ENCODE measurements at places on chromosomes 6 and 20.

DNA sequence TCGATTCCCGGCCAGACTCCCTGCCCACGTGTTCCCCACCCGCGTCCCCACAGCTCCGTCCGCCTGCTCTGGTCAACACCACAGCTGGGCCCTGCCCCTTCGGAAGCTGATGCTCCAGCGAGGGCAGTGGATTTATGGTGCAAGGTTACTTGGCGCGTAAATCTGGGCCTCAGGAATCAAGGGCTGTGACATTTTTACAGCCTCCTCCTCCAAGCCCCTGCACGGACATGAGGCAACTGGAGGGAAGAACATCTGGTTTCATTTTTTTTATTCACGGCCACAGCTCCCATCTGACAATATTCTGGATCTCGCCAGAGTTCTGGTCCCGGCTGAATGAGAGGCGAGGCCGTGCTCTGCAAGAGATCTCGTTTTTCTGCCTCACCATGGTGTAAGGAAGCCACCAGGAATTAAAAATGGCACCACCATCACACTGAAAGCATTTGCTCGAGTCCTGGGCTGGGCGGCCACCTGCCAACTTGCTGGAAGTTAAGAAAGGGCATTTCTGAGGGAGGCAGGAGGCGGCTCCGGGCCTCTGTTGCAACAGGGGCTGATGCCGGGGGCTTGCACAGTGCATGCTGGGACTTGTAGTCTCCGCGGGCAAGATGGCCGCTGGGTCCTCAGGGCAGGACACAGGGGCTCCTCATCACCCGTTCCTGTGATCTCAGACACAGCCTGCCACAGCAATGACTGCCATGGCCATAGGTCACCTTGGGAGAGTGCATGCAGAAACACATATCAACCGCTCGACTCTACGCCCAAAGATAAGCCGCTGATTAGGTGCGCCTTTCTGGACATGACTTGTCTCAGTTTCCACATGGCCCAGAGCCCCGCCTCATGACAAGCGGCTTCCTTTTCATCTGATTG lies 148.5 kb downstream of the LY86 start:
- DNase-seq, result peak; percentile 76

GRCh38 chr6:4727671-4728435 lies 48.4 kb upstream of the CDYL start:
- DNase-seq, result peak; percentile 17

- no peak for DNase-seq
These were observed 348.3 kb upstream of the POU3F2 start for GRCh38 chr6:98486057-98486456.

DNA sequence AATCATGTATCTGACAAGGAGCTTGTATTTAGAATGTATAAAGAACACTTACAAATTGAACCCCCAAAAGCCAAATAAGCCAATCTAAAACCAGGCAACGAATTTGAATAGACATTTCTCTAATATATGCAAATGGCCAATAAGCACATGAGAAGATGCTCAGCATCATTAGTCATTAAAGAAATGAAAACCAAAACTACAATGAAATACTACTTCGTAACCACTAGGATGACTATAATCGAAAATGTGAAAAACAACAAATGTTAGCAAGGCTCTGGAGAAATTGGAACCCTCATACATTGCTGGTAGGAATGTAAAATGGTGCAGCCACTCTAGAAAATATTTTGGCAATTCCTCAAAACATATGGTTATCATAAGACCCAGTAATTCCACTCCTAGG lies 105.8 kb upstream of the TOP1 start:
- no peak for DNase-seq

DNA sequence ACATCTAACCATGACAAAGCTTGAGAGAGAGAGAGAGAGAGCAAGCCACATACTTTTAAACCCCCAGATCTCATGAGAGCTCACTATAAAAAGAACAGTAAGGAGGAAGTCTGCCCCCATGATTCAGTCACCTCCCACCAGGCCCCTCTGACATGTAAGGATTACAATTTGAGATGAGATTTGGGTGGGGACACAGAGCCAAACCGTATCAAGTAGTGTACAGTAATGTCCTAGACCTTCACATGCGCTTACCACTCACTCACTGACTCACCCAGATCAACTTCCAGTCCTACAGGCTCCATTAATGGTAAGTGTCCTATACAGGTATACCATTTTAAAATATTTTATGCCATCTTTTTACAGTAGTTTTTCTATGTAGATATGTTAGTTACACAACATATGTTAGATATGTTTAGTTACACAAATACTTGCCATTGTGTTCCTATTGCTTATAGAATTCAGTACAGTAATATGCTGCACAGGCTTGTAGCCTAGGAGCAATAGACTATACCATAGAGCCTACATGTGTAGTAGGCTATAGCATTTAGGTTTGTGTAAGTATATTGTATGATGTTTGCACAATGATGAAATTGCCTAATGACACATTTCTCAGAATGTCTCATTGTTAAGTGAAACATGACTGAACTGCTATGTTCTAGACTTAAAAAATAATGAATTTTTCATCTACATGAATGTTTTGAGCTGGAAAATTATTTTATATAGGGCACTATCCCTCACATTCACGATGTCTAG lies 11.7 kb downstream of the TSPYL1 start:
- DNase-seq, result no peak

DNA sequence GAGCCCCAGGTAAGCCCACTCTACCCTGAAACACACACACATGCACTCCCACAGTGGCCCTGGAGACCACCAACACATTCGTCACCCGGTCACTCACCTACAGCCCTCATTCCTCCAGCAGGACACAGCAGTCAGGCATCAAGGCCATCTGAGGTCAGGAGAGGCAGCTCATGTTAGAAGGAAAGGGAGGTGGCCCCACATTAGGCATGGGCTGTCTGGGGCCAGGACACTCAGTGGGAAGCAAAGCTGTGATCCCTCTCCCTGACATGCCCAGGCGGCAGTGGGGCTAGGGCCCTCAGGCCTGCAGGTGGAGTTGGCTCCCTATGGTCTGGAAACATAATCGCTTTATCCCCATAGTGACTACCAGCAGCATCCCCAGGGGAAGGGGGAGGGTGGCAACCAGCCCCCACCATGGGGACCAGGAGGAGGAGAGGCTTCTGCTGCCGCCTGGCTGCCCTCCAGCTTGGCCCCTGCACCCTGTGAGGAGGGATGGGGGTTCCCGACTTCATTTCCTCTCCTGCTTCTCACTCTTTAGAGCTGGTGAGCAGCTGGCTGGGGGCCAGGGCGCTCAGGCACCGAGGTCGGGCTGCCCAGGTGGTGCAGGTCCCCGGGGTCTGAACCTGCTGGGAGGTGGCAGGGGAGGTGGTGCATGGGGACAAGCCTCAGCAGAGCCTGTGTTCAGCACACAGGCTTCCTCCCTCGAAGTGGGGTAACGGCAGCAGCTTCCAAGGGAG lies 76.6 kb upstream of the CST7 start:
- DNase-seq, result no peak

- no peak for DNase-seq
These were observed 34.3 kb upstream of the TCF21 start for GRCh38 chr6:133854364-133855275.

- DNase-seq, result no peak
These were observed 52.7 kb downstream of the DZANK1 start for GRCh38 chr20:18414140-18414539.

DNA sequence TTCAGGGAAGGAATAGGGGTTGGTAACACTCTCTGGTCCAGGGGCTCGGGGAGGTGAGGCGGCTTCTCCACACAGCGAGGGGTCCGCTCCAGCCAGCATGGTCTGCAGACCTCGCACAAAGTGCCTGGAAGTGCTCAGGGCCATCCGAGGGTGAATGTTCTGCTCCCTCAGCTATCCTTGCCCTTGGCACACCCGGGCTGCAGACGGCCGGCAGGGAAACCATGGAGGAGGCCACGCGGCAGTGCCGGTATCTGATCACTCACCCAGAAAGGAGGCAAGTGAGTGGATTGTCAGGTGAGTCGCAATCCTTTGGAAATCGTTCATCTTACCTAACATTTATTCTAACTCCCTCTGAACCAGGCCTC lies 62.0 kb downstream of the DLL1 start:
- DNase-seq, result no peak

DNA sequence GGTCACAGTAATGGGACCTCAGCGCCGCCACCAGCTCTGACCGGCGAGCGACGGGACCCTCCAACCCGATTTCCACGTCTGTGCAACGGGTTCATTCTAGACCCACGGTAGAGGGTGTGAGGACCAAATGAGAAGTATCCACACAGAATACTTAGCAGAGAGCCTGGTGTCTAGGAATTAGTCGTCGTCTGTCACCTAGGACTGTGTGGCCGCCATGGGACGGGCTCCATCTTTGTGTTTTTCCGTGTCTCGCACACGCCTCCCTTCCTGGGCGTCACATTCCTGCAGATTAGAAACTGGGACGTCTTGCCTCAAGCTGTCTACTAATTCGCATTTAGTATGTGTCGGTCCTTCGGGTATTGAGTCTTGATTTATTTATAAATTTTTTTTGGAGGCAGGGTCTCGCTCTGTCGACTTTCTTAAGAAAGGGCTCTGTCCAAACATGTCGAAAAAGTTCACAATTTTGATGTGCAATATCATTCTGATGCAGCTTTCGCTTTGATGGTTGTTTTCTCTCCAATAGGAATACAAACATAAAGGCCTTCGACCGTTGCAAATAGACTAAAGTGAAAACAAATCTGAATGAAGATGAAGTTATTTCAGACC lies 563 bp downstream of the MGME1 start:
- peak; percentile 34 for DNase-seq

- no peak for DNase-seq
These were observed 127.0 kb downstream of the EDN1 start for GRCh38 chr6:12417191-12417590.

DNA sequence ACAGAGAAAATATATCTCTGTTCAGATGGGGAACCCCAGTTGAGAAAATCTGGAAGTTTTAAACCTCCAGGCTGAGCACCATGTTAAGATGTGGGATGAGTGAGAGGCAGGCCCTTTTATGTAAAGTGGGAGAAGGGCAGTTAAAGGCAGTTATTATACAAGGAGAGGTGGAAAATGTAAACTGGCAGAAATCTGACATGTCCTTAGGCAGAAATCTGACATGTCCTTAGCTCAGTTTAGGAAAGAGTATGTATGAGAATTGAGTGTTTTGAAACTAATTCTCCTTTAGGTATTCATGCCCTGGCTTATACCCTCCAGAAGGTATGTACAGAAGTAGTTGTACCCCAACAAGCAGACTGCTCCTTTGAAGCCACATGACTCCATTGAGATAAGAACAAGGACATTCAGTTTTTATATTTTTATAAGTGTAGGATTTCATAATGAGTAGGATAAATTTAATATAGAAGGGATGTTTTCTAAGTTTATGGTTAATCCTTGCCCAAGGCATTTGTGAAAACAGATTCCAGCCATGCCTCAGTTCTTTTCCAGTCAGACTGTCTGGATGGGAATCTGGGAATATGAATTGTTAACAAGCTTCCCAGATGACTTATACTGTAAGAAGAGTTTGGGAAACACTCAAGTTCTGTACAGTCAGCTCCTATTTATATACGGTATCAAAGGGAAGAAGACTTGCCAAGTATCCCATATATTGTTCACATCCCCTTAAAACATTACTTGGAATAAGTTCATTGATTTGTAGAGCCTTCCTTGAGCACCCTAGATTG lies 87.7 kb downstream of the SCAND1 start:
- DNase-seq, result peak; percentile 70

- DNase-seq, result peak; percentile 40
These were observed 167.6 kb upstream of the CST7 start for GRCh38 chr20:24781418-24781980.

DNA sequence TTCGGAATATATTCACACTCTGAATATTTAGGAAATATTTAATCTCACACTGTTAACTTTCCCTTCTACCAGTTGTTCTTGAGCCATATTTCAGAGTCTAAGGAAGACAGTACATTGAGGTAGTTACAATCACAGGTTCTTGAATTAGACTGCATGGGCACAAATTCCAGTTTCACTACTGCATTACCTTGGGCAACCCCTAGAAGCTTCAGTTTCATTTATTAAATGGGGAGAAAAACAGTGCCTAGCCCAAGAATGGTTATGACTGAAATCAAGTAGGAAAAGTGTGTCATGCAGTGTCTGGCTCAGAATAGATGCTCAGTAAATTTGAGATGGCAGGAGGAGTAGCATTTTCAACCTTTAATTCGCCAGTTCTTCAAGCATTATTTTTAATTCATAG lies 124.5 kb upstream of the SAMD5 start:
- DNase-seq, result no peak

- no peak for DNase-seq
These were observed 71.6 kb downstream of the SH3BGRL2 start for GRCh38 chr6:79702691-79703090.

GRCh38 chr6:148086843-148087242 lies 255.8 kb upstream of the SASH1 start:
- no peak for DNase-seq

DNA sequence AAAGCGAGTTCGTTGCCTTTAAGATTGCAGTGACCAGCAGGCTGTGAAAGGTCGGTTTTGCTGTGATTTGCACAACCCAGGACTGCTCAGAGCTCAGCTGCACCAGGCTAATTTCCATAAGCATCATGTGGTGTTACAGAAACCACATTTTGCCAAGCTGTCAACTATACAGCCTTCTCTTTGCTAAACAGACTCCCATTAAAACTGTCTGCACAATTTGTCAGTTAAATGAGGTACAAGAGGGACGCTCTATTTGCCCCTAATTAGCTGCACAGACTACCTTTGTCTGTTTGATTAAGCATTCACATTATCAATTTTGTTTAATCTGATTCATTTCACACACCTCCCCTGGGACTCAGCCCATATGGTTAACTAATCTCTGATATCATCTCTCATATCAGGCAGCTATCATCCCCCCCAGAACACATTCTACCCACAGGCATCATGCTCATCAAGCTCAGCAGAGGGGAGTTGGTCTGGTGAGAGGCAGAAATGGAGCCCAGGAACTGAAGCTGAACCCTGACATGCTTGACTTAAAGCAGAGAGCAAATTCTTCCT lies 62.1 kb downstream of the OLIG3 start:
- no peak for DNase-seq

DNA sequence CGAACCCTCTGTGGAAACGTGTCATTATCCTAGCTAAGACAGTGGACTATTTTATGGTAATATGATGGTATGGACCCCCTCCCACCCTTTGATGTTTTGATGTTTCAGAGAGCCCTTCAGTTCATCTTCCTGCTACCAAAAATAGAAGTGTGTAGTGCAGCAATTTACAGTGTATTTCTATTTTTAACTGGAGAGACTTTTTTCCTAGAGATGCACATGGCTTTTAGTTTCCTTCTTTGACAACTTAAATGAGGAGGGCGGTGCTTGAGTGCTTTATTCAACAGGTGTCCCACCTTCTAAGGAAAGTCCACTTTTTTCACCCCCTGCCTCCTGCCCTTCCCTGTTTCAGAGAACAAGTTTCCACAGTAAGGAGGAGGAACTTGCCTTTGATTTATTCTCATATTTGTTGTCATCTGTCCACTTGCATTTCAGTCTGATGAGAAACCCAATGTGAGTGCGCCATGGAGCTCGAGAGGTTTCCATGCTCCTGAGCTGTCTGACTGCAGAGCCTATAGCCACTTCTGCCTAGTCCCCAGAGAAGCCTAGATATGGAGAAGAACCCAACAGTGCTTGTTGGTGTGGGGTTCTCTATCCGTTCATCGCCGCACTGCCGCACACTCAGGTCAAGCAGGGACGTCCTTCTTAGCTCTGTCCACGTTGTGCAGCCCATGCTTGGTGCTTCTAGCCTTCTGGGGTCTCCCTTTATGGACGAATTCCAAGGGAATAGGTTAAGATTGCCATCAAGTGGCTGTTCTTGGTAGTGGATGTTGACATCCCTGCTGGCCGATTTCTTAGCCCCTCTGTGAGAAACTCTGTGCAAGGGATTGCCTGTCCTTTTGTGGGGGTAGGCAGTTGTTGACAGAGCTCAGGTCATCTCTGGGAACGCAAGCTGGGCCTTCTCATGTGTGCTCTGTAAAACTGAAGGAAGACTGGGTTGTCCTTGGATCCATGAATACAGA lies 144.2 kb downstream of the JARID2 start:
- DNase-seq, result peak; percentile 61

- DNase-seq, result no peak
These were observed 115.6 kb upstream of the PLCB4 start for GRCh38 chr20:8953300-8953699.
